ENCODE measurements at places on chromosomes 11 and 22.
A peak's percentile ranks its signal among the peaks of the same experiment; 100 is the strongest.

DNA sequence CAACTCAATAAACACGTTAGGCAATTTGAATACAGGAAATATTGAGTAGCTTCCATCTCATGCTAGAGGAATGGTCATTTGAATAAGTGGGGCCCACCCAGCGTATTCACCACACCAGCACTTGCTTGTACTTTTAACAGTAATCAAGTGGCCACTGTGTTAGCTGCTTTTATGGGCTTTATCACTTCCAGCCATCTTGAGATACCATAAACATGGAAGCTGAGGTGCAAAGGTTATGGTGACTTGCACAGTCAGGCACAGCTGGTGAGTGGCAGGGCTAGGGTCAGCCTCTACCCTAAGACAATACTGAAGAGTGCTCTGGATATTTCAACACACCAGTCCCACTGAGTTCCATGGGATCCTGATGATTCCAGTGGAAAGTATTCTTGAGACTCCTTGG is 6.7 kb downstream of the JOSD1 start:
- no peak for DNase-seq

- no peak for DNase-seq
Observed at GRCh38 chr11:19244621-19245020, 3.9 kb upstream of the E2F8 start.

- no peak for DNase-seq
Observed at GRCh38 chr11:93740031-93740729, 1.1 kb downstream of the TAF1D start.

- no peak for DNase-seq
Observed at GRCh38 chr11:35165423-35166368, 26.7 kb downstream of the CD44 start.

DNA sequence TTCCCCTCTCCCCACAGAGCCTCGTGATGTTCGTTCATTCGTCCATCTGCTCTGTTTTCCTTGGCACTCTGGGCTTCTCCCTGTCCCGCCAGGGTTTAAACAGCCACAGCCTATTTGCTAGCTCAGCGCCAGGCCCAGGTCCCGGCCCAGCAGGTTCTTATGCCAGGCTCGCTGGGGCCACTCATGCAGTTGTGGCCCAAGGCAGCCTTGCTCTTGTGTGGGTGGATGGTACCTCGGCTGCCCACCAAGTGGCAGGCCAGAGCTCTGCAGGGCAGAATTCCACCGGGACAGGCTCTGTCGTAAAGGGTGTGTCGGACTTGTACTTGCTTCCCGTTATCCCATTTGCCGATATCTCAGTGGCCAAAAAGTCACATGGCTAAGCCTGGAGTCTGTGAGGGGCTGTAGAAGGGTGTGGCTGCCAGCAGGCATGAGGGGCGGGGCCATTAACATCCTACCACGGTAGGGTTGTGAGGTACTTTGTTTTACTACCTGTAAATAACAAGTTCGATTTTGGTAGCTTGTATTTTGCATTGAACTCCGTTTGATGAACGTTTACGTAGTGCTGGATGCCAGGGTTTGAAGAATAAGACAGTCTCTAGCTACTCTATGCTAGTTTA is 7.9 kb downstream of the FAM118A start:
- DNase-seq: peak; percentile 25

GRCh38 chr11:128299132-128299726 is 288.1 kb downstream of the ETS1 start:
- peak; percentile 96 for DNase-seq

GRCh38 chr22:49489821-49490220 is 337.9 kb downstream of the BRD1 start:
- DNase-seq: no peak

DNA sequence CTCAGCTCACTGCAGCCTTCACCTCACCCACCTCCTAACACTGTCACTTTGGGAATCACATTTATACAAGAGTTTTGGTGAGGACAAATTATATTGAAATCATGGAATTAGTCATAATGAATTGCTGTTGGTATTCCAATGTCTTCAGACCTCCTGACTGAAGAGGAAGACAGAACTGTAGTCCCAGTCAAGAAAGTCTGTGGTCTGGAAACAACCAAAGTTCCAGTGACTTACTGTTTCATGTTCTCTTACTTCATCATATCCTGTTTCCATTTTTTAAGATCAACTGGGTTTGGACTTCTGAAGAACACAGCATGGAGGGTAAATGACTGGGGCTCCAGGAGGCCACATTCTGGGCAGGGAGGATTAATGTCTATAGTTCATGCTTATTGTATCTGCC is 43.0 kb upstream of the HIPK3 start:
- DNase-seq: no peak

- DNase-seq: no peak
Observed at GRCh38 chr11:15761235-15761634, 595.1 kb downstream of the SOX6 start.

DNA sequence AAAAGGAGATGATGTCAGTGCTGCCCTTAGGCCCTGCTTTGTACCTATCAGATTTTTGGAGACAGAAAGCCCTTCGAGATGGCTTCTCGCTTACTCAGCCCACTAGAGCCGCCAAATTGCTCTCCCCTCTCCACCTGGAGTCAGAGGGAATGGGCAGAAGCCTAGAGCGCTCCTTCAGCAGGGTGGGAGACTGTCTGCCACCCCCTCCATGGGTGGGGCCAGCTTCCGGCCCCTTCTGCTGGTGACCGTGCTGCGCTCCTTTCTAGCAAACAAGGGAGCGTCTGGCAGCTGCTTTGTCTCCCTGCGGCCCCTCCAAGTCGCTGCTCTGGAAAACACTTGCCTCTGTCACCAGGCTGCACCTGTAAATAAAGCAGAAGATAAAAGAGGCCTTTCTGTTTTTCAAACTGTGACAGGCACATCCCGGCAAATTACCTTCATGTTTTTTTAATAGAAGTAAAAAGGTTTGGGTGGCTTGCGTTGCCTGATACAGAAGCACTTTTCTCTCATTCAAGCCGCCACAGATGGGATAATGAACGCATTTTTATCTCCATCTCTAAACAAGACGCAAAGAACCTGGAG is 145.7 kb upstream of the NECTIN1 start:
- DNase-seq: no peak

GRCh38 chr11:35866601-35867000 is 77.3 kb upstream of the LDLRAD3 start:
- DNase-seq: no peak
